Fibroblast of skin of scalp (primary cell): ENCODE measurements at places on chromosomes 4 and X.

DNA sequence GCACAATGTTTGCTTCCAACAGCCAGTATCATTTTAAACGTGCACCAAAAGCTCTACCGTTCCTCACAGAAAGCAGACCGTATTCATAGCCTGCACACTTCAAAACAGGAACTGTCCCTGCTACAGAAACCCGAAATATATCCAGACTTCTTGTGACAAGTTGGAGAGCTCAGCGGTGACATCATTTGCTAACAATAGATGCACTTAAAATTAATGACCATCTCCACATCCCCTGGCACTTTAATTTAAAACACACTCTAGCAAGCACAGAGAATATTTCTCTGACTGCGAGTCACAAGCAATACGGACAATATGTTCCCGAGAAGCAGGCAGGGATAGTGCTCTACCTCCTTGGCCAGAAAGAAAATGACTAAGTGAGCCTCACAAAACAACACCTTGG lies 2.5 kb downstream of the NYX start:
- DNase-seq, result peak; percentile 38

DNA sequence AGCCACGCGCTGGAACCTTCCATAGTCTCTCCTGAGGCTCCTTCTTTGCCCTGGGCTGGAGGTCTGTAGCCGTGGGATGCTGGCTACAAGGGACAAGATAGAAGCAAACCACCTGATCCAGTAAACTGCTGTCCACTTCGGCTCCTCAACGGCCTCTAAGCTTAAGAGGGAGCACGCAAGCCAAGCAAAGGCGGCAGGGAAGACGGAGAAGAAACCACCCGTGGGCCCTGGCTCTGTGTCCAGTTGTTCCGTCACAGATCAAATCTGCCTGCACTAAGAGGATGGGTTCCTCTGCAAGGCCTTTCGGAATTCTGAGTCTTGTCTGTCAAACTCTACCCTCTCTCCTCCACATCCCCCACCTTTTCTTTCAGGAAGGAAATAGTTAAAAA lies 401 bp upstream of the EDNRA start:
- DNase-seq, result no peak

- no peak for DNase-seq
These were observed 538.7 kb upstream of the PCDH7 start for GRCh38 chr4:30181512-30181911.

- no peak for DNase-seq
These were observed 145.1 kb downstream of the COL4A5 start for GRCh38 chrX:108584617-108585211.

DNA sequence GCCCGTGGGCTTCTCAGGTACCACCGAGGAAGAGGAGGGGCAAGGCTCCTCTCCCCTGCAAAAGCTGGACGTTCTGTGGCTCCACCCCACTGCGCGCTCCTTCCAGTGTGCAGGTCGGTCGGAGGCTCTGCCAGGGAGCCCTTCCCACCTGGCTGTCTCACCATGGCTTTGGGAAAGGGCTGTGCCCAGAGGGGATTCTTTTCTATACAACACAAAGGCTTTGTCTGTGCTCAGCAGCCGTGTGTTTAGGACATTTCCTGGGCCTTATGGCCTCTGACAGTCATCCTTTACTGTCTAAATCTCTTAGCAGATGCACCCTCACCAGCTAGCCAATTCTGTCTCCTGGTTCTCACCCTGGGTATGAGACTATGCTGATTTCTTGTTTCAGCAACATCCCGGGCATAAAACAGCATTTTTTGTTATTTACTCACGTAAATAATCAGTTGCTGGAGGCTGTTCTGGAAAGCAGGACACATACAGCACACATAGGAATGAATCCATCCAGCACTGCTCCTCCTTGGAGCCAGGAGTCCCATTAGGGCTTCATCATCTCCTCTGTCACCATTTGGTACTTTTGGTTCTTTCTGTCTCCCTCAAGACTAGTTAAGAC lies 20.4 kb upstream of the ATXN3L start:
- no peak for DNase-seq

DNA sequence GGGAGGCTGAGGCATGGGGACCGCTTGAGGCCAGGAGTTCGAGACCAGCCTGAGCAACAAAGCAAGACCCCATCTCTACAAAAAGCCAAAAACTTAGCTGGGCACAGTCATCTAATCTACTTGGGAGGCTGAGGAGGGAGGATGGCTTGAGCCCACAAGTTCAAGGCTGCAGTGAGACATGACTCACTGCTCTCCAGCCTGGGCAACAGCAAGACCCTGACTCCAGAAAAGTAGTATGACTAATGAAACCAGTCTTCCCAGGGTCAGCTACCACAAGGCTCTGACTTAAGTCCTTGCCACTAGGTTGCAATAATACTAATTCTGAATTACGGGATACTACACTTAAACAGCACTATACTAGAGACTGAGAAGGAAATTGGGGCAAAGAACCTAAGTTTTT lies 33.1 kb downstream of the ERVMER34-1 start:
- DNase-seq, result no peak

DNA sequence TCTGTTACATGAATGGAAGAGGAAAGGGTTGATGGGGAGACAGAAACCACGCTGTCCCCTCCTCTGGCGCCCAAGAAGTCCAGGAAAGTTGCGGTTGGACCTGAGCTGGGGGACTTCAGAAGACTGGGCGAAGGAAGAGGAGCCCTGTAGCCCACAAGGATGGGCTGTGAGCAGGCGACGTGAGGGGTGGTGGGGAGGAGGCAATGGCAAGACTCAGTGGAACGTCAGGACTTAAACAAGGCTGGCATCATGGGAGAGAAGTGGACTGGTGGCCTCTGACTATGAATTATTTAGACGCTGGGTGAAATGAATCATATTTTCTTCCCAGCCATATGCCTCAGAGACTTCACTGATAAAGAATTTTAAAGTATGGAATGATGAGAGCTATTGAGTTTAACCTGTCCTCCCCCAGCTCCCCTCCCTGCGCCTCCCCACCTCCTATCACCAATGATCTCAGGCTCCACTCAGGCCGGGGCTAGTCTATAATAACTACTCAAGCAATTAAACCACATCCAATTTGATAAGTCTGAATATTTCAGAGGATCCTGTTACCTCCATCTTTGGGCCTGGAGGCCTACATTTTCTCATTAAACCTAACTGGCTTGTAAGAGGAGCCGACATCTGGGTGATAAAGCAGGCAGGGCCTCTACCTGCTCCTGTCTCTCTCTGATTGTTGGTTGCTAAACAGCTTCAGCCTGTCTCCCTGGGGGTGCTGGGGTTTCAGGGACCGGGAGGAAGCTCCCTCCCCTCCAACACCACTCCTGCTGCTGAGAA lies 63.6 kb downstream of the SMIM20 start:
- no peak for DNase-seq

GRCh38 chrX:13750812-13751211 lies 16.3 kb downstream of the OFD1 start:
- no peak for DNase-seq

- no peak for DNase-seq
These were observed 1.5 kb upstream of the CXCL2 start for GRCh38 chr4:74100531-74100930.

- no peak for DNase-seq
These were observed 23.1 kb upstream of the TLR7 start for GRCh38 chrX:12843668-12844279.

DNA sequence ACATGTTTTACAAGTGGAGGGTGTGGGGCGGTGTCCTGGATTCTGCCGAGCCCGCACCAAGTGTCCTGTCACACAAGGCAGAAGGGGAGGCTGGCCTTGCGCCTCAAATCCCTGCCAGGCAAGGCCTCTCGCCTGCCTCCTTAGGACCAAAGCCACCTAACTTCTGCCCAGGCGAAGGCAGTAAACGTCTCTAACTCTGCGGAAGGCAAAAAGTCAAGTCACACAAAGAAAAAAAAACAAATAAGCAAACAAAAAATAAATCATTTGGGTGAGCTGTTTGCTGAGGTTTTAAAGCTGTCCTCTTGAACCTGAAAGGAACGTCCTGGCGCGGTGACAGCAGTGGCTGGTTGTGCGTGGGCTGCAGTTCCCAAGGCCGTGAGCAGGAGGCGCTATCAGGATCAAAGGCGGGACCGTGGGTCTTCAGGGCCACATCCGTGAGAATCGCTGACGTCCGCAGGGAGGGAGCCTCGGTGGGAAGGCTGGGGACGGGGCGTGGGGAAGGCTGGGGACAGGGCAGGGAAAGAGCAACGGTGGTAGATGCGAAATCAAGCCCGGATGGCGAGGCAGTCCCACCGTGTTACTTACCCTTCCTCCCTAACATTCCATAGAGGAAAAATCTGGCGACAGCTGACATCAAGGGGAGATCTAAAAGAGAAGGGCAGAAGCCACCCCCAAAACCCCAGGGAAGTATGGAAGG lies 99.1 kb downstream of the TRAPPC11 start:
- no peak for DNase-seq

DNA sequence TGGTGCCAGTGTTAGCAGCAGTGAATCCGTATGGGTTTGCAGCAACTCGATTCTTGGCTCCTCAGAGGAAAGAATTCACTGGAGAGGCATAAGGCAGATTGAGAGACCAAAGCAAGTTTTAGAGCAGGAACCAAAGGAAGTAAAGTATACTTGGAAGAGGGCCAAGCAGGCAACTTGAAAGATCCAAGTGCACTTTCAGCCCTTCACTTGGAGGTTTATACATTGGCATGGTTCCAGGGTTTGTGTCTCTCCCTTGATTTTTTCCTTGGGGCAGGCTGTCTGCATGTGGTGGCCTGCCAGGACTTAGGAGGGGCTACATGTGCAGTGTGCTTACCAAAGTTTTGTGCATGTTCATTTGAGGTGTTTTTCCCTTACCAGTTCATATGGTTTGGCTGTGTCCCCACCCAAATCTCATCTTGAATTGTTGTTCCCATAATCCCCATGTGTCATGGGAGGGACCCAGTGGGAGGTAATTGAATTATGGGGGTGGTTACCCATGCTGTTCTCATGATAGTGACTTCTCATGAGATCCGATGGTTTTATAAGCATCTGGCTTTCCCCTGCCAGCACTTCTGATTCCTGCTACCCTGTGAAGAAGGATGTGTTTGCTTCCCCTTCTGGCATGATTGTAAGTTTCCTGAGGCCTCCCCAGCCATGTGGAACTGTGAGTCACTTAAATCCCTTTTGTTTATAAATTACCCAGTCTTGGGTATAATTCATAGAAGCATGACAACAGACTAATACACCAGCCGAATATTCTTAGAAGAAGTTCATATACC lies 86.2 kb upstream of the TSPAN5 start:
- DNase-seq, result no peak

DNA sequence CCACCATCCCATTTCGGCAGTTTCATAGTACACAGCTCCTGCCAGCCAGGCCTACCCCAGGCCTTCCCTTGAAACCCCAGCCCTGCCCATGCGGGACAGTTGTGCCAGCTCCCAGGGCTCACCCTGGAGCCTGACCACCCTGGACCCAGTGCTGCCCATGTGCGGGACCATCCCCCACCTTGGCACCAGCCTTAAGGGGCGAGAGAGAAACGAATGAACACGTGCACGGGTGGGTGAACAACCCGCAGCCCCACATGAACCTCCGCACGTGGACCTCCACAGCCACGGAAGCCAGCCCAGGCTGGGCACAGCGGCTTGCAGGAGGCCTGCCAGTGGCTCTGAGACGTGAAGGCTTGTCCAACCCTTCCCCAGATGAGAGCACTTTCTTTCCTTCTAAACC lies 76.0 kb upstream of the MXD4 start:
- no peak for DNase-seq

GRCh38 chrX:40098264-40099054 lies 701 bp upstream of the BCOR start:
- peak; percentile 70 for DNase-seq

- no peak for DNase-seq
These were observed 99.6 kb upstream of the MAML3 start for GRCh38 chr4:140253556-140254027.

GRCh38 chrX:50973199-50973598 lies 62.7 kb downstream of the BMP15 start:
- DNase-seq, result no peak

- DNase-seq, result no peak
These were observed 432.4 kb downstream of the DMD start for GRCh38 chrX:32778965-32779364.

- peak; percentile 54 for DNase-seq
These were observed 66.3 kb upstream of the GAB1 start for GRCh38 chr4:143270256-143270838.

- peak; percentile 90 for DNase-seq
These were observed 218.8 kb upstream of the ANXA10 start for GRCh38 chr4:167873496-167873895.

DNA sequence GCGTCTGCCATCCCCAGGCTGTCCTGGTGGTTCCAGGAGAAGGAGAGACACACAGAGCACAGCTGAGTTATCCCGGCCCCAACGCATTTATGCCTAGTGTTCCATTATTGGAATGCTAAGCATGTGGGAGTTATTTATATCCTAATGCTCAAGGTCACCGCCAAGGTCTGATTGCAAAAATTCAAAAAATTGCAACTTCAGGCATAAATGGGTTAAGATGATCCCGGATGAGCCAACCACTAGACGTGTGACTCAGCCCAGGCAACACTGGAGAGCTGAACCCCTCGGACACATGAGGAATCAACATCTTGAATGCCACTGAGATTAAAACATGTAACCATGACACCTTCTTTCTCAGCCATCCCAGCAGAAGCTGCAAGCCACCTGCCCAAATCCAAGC lies 3.8 kb upstream of the ZCCHC4 start:
- peak; percentile 48 for DNase-seq

DNA sequence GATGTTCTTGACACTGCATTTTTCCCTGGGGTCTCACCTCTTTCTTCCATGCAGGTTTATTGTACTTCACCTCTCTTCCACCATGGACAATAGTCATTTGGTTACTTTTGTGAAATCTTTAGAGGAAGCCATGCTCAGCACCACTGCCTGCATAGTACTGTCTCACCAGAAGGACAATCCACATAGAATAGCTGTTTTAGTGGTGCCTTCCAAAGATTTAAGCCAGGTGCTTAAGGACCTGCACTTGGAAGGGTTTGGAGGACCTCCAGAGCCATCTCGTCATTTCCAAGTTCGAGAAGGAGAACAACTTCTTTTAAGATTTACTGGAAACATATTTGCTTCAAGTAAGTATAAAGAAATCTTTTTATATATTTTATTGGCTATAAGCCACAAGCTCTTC lies 26.7 kb downstream of the DTHD1 start:
- no peak for DNase-seq

DNA sequence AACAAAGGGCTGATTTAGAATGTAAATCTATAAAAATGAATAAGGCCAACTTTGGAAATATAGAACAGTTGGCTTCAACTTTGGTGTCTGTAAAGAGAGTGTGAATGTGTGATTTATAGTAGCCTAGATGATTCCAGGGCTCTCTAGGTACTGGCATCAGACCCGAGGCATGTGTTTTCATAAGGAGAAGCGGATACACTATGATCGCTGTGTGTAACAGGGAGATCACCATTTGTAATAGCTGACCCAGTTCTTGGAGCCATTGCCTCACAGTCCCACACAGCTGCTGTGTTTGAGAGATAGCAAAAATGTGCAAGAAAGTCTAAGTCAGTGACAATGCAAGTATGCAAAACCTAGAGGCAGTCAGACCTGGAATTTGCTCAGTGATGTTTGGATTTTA lies 135.1 kb downstream of the REPS2 start:
- DNase-seq, result no peak

DNA sequence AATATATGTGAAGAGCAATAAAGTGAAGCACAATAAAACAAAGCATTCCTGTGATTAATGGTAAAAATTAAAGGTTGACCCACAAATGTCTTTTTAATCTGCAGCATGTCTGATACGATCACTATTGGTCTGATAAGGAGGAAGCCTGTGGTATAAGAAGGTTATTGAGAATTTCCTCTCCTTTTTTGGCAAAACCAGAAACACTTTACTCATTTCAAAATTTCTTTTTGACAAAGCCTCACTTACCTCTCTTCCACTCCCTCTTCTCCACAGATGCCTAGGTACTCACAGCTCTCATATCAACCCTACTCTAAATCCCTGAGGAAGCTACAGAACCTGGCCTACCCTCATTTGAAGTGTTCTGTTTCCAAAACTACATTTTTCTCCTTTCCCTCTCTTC lies 56.1 kb downstream of the TSPAN5 start:
- DNase-seq, result no peak
